ENCODE measurements at places on chromosomes 6 and 20.
A peak's percentile ranks its signal among the peaks of the same experiment; 100 is the strongest.

GRCh38 chr20:20237093-20237959 lies 130.6 kb upstream of the INSM1 start:
- DNase-seq: no peak

- no peak for DNase-seq
These were observed 399.5 kb downstream of the QKI start for GRCh38 chr6:163813979-163814493.

GRCh38 chr6:94751641-94752329 lies 825.5 kb upstream of the MANEA start:
- no peak for DNase-seq

DNA sequence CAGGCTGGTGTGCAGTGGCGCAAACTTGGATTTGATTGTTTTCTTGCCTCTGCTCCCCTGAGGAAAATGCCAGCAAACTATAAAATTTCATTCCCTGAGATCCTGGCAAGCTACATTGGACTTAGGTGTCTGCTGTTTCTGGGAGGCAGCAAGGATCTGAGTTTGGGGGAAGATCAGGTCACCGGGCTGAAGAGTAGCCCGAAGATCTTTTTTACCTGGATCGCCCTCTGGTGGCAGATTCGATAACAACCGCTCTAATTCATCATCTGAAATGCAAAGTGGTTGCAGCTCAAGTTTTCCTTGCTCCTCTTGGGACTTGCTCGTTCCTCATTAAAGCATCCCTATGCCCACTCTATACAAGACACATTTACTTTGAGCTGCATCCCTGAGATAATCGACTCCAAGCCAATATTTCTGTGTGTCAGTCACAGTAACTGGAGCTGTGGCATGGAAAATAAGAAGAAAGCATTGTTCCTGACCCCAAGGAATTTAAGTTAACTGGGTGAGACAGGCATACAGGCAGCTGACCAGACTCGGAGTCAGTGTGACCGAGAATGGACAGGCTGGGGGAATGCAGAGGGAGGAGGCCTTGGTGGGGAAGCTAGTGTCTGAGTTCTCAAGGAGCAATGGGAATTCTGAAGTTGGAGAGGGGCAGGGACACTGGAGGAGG lies 131.8 kb upstream of the PROKR2 start:
- no peak for DNase-seq

DNA sequence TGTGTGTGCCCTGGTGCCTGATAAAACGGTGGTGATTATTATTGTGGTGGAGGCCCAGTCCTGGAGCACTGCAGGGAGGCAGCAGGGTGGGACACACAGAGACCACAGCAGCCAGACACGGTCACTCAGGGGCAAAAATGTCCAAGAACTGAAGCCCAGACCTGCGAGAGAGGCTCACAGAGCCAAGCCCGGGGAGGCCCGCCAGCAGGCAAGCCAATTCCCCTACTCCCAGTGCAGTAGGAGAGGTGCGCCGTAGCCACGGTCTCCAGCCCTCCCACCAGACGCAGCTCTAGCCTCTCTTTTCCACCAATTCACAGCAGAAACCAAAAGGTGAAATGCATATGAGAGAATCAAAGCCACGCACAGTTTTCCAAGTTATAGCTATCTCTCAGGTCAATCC lies 179.4 kb upstream of the TAB2 start:
- DNase-seq: no peak

DNA sequence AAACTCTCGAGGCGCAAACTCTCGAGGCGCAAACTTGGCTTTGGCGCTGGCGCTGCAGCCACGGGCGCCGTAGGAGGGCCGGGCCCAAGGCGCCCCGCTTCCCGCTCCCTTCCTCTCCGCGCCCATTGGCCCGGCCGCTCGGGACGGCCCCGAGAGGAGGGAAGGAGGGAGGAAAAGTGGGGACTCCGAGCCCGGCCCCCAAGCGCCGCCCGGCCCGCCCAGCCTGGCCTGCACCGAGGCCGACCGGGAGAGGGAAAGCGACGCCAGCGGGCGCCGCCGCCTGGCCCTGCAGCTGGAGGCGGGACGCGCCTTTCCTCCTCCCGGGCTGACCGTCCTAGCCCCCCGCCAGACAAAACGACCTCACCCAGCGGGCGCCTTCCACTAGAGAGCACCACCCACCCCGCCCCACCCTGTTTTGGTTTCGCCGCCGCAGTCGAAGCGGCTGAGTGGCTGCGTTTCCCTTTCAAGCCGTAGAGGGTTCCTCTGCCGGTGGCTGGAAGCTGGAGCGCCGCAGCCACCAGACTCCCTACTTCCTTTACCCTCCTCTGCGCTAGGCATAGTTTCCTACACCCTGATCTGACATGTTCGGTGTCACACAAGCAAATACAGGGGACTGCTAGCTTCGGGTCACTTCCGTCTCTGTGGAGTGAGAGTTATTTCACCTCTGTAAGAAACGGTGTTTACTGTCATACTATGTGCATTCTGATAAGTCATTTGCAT lies at the start of gene MBOAT1:
MBOAT1 (minus strand) TSS at position 78 of the 720 bp plus-strand sequence. CDS start 235 bp downstream, outside the sequence.
- DNase-seq: peak; percentile 47

DNA sequence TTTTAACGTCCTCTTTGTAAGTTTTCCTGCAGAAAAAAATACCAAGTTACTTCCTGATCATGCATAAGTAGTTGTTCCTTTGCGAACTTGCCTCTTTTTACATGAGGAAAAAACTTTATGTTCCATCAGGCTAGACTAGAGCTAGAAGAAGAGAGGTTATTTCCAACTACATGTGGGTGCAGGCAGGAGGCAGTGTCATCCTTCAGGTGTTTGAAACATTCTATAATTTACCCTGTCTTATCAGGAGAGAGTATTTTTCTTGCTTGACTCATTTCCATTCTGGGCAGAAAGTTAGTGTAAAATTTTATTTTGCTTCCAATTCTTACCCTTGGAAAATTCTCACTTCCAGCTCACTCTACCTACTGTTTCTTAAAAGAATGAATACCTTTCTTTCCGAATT lies 28.5 kb upstream of the EPHA7 start:
- no peak for DNase-seq

DNA sequence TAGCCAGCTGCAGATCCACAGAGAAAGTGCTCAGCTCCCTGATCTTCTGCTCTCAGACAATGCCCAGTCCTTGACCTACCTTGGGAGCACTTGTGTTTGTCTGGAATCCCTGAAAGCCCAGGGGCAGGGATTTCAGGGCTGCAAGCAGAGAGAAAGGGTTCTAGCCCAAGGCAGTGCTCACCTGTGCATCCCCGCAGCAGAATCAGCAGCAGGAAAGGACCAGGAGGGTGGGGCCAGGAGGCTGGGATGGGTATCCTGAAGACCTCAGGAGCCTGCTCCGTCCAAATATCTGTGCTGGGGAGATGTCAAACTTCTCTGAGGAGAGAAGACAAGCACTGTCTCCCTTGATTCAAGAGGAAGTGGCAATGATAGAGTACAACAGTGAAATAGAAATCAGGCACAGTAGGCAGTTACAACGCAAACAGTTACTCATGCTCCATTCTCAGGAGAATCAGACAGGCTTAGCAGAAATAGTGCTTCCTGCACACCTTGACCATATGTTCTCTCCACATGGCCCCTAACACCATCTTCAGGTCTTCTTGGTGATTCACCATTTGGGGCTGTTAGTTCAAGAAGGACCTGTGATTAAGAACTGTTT lies 28.7 kb upstream of the SIRPG start:
- no peak for DNase-seq

Measured in D721Med (cell line).